ENCODE measurements at places on chromosomes 7 and 10.

- DNase-seq: no peak
These were observed 15.7 kb downstream of the SLIT1 start for GRCh38 chr10:97169911-97170693.

DNA sequence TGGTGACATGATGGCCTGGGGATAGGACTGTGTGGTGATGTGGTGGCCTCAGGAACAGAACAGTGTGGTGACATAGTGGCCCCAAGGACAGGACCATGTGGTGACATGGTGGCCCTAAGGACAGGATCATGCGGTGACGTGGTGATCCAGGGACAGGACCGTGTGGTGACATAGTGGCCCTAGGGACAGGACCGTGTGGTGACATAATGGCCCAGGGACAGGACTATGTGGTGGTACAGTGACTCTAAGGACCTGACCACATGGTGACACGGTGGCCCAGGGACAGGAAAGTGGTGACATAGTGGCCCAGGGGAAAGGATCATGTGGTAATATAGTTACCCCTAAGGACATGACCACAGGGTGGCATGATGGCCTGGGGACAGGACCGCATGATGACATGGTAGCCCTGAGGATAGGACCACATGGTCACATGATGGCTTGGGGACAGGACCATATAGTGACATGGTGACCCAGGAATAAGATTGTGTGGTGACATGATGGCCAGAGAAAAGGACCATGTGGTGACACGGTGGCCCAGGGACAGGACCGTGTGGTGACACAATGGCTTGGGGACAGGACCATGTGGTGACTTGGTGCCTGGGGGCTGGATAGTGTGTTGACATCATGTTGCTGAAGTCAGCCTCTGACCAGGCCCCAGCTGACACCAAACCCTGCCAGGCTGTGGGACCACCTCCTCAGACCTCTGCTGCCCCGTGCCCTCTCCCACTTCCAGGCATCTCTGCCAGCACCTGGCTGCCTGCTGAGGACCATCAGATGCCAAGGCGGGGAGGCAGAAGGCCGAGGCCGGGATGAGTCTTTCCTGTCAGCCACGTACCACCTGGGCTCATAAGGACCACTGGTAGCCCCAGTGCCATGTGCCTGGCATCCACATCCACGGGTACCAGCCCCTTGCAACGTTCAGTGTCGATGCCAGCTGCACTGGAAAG lies 99.5 kb downstream of the ADAM12 start:
- DNase-seq: no peak

DNA sequence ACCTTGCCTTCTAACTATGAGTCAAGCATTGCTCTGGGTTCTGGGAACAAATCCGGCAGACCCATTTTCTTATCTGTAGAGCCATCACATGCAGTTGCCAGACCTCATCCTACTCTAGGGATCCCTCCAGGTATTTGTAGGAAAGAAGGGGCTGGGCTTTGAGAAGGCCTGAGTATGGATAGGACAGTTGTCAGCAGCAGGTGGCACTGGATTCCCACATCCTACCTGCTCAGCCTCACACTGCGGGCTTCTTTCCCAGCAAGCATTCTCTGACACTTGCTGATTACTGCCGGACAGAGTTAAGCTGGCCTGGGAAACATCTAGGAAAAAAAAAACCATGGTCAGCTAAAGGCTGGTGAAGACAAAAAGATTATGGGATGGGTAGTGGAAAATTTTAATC lies 224.1 kb downstream of the CCSER2 start:
- DNase-seq: no peak

- no peak for DNase-seq
These were observed 62.5 kb upstream of the NAMPT start for GRCh38 chr7:106347229-106347833.

- DNase-seq: no peak
These were observed 53.5 kb downstream of the DENND11 start for GRCh38 chr7:141648276-141649114.

DNA sequence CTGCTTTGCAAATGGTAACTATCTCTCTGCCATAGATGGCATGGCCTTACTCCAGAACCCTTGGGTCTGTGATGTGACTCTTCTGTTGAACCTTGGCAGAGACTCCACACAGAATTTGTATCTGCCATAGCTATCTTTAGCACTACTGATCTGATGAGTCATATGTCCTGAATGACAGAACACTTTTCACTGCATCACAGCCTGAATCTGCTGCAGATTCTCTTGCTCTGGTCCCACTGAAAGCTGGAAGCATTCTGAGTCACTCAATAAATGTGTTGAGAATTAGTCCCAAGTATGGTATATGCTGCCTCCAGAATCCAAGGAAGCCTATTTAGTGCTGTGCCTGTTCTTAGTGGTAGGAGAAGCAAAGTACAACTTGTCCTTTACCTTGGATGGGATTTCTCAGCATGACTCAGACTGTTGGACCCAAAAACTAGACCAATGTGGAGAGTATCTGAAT lies 39.5 kb upstream of the ANKRD1 start:
- no peak for DNase-seq

- DNase-seq: no peak
These were observed 178.0 kb downstream of the AMPH start for GRCh38 chr7:38453168-38453567.

DNA sequence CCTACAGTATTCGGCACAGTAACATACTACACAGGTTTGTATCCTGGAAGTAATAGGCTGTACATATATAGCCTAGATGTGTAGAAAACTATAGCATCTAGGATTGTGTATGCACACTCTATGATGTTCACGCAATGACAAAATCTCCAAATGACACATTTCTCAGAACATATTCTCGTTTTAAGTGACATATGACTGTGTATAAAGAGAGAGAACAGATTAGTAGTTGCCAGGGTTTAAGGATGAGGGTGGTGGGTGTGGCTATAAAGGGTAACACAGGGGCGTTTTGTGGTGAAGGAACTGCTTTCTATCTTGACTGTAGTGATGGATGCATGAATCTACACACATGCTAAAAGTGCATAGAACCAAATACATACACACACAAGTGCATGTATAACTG lies 101.2 kb downstream of the ARL4A start:
- DNase-seq: no peak

DNA sequence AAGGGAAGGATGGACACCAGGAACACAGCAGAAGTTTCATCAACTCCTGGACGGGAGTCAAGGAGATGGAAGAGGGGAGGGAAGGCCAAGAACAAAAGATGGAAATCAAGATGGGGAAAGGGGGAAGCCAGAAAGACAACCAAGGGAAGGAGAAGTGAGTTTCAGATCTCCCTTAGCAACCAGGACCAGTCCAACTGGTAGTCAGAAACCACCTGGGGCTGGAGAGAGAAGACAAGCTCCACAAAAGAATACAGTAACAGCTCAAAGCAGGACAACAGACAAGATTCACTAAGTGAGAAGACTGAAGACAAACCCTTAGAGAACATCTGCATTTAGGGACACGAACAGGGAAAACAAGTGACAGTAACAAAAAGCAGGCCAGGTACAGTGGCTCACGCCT lies 30.6 kb downstream of the CDCA7L start:
- DNase-seq: no peak

GRCh38 chr10:393106-393745 lies 258.0 kb downstream of the ZMYND11 start:
- no peak for DNase-seq

- no peak for DNase-seq
These were observed 626 bp upstream of the BMS1 start for GRCh38 chr10:42781893-42782445.

GRCh38 chr7:102129636-102130370 lies 156.9 kb upstream of the SH2B2 start:
- DNase-seq: no peak

DNA sequence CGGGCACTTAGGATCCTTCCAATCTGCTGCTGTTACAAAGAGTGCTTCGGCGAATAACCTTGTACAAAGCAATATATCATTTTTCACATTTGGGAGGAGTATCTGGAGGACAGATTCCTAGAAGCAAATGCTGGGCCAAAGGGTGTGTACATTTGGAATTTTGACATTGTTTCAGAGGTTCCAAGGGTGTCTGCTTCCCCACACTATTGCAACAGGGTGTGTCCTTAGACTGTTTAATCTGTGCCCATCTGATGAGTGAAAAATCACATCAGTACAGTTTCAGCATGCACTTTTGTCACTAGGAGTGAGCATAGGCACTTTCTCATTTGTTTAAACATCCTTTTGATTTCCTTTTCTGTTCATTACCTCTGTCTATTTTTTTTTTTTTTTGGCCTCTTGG lies 8.6 kb upstream of the ELFN1 start:
- DNase-seq: no peak

GRCh38 chr10:125515571-125515970 lies 167.4 kb downstream of the TEX36 start:
- DNase-seq: no peak

DNA sequence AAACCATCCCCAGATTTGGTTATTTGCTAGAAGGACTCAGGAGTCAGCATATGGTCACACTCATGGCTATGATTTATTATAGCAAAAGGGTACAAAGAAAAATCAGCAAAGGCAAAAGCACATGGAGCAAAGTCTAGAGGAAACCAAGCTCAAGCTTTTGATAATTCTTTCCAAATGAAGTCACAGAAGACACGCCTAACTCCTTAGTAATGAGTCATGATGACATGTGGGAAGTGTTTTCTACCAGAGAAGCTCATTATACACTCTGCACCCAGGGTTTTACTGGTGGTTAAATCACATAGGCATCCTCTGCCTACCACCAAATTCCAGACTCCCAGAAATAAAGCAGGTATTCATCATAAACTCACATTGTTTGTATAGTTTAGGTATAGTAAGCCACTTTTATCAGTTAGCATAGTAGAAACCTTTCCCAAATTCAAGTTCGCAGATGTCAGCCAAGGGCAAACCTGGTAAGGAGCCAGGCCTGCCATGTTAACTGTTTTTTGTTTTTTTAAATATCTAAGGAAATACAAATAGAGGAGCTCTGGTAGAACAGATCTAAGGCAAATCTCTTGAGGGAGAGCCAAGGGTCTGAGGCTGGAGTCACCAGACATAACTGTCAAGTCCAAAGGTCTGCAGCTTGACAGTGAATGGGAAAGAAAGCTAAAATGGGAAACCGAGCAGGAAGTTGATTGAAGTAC lies 15.4 kb upstream of the HIBADH start:
- no peak for DNase-seq

DNA sequence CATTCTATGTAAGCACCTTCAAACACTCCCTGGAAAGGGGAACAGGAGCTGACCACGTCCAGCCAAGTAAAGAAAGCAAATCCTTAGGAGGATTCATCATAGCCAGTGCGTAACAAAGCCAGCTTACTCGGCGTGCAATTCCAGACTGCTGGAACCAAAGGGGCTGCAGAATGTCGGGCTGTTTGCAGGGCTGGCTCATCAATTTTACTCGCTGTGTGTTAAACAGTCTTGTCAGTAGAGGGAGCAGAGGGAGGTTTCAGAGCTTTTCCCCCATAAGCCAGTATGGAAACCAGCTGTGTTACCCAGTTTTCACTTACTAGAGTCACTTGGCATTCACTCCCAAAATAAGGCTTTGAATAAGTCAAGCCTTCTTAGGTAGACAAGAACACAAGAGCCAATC lies 127.1 kb downstream of the KMT2E start:
- DNase-seq: no peak

DNA sequence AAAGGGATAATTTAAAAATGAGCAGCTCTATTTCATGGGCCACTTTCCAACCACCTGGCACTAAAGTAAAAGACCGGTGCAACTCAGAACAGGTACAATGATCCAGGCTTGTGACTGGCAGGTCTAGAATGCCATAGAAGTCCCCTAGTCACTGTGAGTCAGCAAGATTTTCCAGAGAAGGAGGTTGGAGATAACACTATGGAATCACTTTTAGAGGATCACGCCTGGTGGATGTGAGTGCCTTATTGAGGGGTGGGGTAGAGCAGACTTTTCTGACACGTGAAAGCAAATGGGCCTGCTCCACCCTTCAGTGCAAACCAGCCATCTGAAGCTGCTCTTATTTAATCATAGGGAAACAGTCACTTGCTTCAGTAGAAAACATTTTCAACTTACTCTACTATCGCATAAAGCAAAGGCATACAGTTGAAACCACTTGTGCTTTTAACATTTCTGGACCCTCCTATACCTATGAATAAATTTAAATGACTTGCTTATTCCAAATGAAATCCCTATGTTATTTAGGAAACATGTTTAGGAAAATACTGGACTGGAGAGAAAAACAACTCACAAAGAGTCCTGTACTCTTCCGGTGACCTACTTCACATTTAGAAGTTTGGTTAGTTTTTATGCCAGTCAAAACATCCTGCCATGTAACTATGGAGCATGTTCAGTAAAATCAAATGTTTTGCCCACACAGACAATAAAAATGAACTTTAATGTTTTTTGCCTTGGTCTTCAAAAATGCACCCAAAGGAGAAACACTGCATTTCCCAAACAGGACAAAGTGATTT lies 21.5 kb upstream of the AKR1C1 start:
- DNase-seq: no peak
